ENCODE measurements at places on chromosomes 13 and 19. TPM values are rescaled to one million over a fixed set of nuclear protein-coding genes. Genes with fewer than 3 reads are reported as not detected.

DNA sequence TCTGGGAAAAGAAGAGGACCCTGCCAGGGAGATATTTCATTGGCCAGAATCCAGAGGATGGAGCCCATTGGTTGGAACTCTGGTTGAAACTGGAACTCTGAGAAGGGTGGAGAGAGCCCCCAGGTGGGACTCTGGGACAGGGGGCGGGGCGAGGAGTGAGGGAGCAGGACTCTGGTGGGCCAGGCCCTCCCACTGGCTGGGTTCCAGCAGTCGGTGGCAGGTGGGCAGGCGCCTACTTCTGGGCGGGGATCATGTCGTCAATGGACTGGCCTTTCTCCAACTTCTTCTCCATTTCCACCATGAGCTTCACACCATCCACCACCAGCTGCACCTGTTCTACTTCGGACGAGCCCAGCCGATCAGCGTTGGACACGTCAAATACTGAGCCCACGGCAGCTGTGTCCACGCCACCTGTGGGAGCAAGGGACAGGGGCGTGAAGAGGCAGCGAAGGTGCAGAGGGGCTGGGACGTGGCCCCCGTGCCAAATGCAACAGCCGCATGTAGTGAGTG lies 16.1 kb downstream of the CKM start:
- H3K4me1 ChIP-seq = no peaks in the 10 kb centered on the region
- H3K4me3 ChIP-seq = no peak overlapping the region
- H3K27me3 ChIP-seq = no peaks in the 10 kb centered on the region
- no peak for DNase-seq

- H3K27me3 ChIP-seq = no peaks in the 10 kb centered on the region
- no peak overlapping the region for H3K4me3 ChIP-seq
- H3K4me1 ChIP-seq = no peaks in the 10 kb centered on the region
- no peaks in the 10 kb centered on the region for H3K36me3 ChIP-seq
Measured at GRCh38 chr13:33033051-33033812, 17.0 kb downstream of the KL start.

GRCh38 chr13:80844164-80844563 lies 503.2 kb upstream of the SPRY2 start:
- no peaks in the 10 kb centered on the region for H3K4me1 ChIP-seq
- no peak overlapping the region for H3K4me3 ChIP-seq
- no peaks in the 10 kb centered on the region for H3K27me3 ChIP-seq
- H3K36me3 ChIP-seq = no peaks in the 10 kb centered on the region
- no peak for DNase-seq

- no peaks in the 10 kb centered on the region for H3K27me3 ChIP-seq
- H3K27ac ChIP-seq = no peak overlapping the region
- no peaks in the 10 kb centered on the region for H3K36me3 ChIP-seq
- no peaks in the 10 kb centered on the region for H3K4me1 ChIP-seq
Measured at GRCh38 chr13:100980171-100980570, 305.6 kb upstream of the TMTC4 start.

- no peak overlapping the region for H3K4me3 ChIP-seq
- peaks cover 57% of the 10 kb centered on the region for H3K4me1 ChIP-seq
- no peaks in the 10 kb centered on the region for H3K36me3 ChIP-seq
- DNase-seq = peak; percentile 63
- H3K27me3 ChIP-seq = no peaks in the 10 kb centered on the region
Measured at GRCh38 chr13:27644302-27644701, 22.6 kb downstream of the POLR1D start.

GRCh38 chr19:53945441-53945840 lies 17.3 kb upstream of the CACNG8 start:
- no peaks in the 10 kb centered on the region for H3K4me1 ChIP-seq
- H3K4me3 ChIP-seq = no peak overlapping the region
- DNase-seq = no peak
- no peak overlapping the region for H3K27ac ChIP-seq
- peaks cover 34% of the 10 kb centered on the region for H3K27me3 ChIP-seq
- no peaks in the 10 kb centered on the region for H3K36me3 ChIP-seq

GRCh38 chr13:100526318-100527000 lies 62.1 kb downstream of the GGACT start:
- no peak overlapping the region for H3K27ac ChIP-seq
- DNase-seq = no peak
- H3K4me1 ChIP-seq = peaks cover 3% of the 10 kb centered on the region
- H3K27me3 ChIP-seq = no peaks in the 10 kb centered on the region
- peaks cover 4% of the 10 kb centered on the region for H3K36me3 ChIP-seq

- DNase-seq = peak; percentile 1
- no peak overlapping the region for H3K27ac ChIP-seq
- H3K27me3 ChIP-seq = peaks cover 18% of the 10 kb centered on the region
Measured at GRCh38 chr13:113112893-113113845, 7.6 kb downstream of the F7 start.

DNA sequence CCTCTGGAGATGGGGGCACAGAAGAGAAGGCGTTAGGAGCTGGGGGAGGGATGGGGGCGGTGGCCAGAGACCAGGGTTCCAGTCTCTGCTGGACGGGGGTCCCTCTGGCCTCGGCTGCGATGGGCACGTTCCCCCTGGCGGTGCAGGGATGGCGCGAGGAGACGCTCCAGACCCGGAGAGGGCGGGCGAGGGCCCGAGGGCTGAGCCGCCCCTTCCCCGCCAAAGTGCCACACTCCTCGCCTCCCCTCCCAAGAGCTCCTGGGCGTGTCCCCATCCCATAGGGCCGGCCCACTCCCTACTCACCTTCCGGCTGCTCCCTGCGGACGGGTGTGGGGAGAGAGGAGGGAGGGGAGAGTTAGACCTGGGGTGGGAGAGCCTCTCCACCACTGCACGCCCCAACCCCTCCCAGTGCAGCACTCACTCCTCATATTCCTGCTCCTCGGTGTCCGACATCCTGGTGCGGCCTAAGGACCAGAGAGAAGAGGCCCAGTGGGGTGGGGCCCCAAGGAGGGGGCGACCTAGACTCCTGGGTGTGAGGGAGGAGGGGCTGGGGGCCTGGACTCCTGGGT lies 2.2 kb downstream of the TNNT1 start:
- DNase-seq = no peak
- H3K27me3 ChIP-seq = peaks cover 36% of the 10 kb centered on the region
- no peak overlapping the region for H3K4me3 ChIP-seq
- no peak overlapping the region for H3K27ac ChIP-seq

DNA sequence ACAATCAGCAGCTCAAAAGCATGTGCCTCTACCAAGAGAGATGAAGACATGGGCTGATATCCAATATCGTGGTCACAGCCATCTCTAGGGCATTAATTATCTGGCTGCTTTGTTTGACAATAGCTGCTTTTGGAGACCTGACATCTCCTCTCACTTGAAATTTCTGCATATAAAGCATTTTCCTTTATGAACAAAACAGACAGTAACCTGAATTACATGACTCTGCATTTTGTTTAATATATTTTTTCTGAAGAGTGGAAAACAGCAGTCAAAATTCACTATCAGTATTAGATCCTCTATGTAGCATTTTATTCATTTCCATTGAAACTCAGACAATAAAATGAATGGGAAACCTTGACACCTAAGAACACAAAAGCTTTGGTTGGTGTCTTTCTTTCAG lies 42.4 kb upstream of the ESD start:
- no peaks in the 10 kb centered on the region for H3K27me3 ChIP-seq
- no peaks in the 10 kb centered on the region for H3K4me1 ChIP-seq
- DNase-seq = no peak
- H3K4me3 ChIP-seq = no peak overlapping the region

DNA sequence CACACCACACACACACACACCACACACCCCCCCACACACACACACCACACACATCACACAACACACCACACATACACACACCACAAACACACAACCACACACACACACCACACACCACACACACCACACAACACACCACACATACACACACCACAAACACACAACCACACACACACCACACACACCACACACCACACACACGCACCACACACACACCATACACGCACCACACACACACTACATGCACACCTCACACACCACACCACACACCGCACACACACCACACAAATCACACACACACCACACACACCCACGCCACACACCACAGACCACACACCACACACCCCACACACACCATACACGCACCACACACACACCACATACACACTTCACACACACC lies 83.5 kb downstream of the ZNF557 start:
- no peak overlapping the region for H3K4me3 ChIP-seq
- no peaks in the 10 kb centered on the region for H3K27me3 ChIP-seq
- no peaks in the 10 kb centered on the region for H3K4me1 ChIP-seq
- no peaks in the 10 kb centered on the region for H3K36me3 ChIP-seq

- no peaks in the 10 kb centered on the region for H3K36me3 ChIP-seq
- H3K4me1 ChIP-seq = no peaks in the 10 kb centered on the region
- no peaks in the 10 kb centered on the region for H3K27me3 ChIP-seq
- DNase-seq = no peak
- H3K4me3 ChIP-seq = no peak overlapping the region
Measured at GRCh38 chr13:79988573-79988972, 352.4 kb downstream of the SPRY2 start.

DNA sequence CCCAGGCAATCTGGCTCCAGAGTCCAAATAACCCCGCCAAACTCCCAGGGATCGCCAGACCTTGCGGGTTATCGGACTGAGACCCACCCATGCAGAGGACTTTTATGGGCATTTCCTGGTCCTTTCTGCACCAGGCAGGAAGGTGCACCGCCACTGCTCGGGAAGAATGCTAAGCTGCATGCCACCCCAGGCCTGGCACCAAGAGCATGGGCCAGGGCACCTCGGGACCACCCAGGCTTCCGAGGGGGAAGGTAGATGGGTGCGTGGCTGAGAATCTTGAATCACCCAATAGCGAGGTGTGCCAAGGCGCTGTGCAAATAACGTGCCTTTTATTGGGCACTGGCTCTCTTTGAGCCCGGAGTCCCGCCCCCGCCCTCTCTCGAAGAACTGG lies 422 bp upstream of the ZNF575 start:
- no peaks in the 10 kb centered on the region for H3K27me3 ChIP-seq
- peak overlapping the region; percentile 86 for H3K27ac ChIP-seq
- H3K4me1 ChIP-seq = peaks cover 18% of the 10 kb centered on the region

Gene CEACAM3
- not detected for total RNA-seq

Gene LIG1
- total RNA-seq = 13.3 TPM

Gene VRK3
- total RNA-seq = 49.8 TPM

Gene ZGLP1
- total RNA-seq = 1.0 TPM

Gene GADD45B
- 14.1 TPM for total RNA-seq

Gene AXL
- 76.4 TPM for total RNA-seq
